ENCODE measurements at places on chromosomes 6 and 20.

GRCh38 chr6:142292166-142292924 is 9.5 kb upstream of the ADGRG6 start:
- no peak for DNase-seq

DNA sequence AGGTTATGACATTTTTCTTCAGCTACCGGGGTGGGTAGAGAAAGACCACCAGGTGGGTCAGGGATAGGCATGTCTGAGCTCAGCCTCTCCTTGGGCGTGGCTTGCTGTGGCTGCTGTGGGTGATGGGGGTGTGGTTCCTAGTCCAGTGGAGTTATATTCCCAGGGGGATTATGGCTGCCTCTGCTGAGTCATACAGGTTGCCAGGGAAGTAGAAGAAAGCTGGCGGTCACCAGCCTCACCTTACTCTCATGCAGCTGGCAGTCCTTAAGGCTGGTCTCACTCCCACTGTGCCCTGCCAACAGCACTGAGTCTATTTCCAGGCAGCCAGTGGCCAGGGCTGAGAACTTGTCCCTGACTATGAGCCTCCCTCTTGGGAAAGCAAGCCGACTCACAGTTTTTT is 130.0 kb downstream of the SCP2D1 start:
- DNase-seq: no peak

DNA sequence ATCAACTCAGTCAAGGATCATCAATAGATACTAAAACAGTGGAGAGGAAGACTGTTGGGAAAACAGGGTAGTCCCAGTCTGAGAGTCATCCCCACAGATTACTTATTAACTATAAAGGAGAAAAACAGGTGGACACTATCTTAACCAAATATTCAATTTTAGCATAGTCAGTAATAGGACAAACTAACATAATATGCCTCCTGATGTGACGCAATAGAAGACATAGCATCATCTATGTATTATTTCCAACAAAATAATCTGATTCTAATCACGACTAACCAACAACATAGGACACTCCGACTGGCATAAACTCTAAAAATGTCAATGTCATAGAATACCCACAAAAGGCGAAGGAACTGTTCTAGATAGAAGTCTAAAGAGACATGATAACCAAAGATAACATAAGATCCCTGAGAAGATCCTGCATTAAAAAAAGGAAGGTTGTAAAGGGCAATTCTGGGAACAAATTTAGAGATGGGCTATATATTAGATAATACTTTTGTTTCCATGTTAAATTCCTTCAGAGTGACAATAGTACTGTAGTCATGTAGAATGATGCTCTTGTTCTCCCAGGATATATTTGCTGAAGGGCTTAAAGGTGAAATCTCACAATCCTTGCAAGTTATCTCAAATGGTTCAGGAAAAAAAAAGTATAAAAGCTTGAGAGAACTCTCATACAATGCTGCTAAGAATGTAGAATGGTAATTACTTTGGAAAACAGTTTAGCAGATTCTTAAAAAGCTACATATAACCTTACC is 28.9 kb downstream of the ILRUN start:
- no peak for DNase-seq

GRCh38 chr20:9260027-9260426 is 191.1 kb downstream of the PLCB4 start:
- DNase-seq: no peak

DNA sequence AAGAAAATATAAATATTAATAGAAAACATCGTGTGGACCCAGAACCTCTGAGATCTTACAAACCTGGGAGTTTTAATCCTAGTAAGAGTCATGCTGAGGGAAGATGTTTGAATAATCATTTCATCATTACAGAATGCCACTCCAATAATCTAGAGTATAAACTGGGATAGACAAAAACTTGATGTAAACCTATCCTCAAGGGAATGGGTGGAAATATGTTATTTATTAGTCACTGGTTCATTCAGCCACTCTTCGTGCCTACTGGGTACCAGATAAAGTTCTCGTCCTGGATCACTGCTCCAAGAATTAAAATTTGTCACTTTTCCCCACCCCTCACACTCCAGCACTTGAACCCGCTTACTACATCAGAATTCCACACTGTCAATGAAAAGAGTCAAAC is 7.7 kb downstream of the HLA-B start:
- no peak for DNase-seq

DNA sequence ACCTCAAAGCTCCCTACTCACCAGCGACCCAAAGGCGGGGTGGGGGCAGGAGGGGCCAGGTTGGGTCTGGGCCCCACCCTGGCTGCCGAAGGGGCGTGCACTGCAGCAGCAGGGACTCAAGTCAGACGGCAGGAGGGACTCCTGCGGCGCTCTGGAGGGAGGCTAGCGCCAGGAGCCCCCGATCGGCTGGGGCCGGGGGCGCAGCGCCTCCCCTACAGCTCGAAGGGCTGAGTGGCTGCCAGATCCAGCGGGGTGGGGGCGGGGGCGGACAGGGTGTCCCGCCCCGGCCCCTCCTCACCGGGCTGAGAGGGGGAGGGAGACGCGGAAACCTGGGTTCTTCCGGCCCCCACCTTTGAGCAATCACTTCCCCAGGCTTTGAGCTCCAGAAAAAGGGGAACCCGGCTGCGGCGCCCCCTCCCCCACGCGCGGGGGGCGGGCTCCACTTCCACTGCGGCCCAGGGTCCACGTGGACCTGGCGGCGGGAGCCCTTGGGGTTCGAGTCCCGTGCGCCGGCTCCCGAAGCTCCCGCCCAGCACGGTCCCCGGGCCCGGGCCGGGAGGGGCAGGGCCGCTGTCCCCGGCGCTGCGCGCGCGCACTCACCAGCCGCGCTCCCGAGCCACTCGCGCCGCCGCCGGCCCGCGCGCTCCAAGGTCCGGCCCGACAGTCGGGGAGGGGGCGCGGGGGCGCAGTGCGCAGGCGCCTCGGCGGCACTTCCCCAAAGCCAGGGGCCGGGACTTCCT is at the start of gene RGS19:
Gene RGS19, minus strand, starts transcription at position 246 of the 740 bp plus-strand sequence. CDS start 2,632 bp downstream, outside the sequence.
- no peak for DNase-seq

GRCh38 chr6:21005816-21006570 is 471.7 kb downstream of the CDKAL1 start:
- DNase-seq: no peak

GRCh38 chr6:36119209-36119608 is 11.1 kb upstream of the MAPK13 start:
- no peak for DNase-seq

DNA sequence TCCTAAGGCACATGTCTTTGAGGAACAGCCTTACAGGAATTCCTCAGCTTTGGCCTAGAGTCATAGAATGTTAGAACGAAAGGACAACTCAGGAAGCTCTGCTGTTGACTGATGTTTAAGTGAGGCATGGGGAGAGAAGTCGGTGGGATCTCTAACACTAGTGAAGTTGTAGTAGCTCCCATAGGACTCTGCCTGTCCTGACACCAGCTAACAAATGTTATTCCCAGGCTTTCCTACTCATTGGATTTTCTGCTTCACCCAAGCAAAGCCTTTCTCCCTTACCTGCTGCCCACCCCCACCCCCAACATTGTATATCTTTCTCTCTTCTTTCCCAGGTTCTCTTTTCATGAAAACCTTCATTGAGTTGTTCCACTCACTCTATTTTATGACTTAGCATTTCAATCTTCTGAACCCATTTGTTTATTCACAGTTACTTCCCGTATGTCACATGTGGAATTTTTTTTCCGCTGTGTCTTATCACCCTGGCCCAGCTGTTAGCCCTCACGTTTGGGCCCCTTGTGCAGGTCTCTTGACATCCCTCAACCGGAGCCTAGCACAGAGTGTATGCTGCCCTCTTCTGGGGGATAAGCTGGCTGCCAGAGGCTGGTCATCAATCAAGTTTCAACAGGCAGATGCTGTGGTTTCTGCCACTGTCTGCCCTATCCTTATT is 39.2 kb upstream of the RNF8 start:
- DNase-seq: no peak

GRCh38 chr6:108690326-108691049 is 129.8 kb downstream of the FOXO3 start:
- no peak for DNase-seq

- no peak for DNase-seq
Observed at GRCh38 chr6:150813993-150814359, 51.5 kb upstream of the MTHFD1L start.

DNA sequence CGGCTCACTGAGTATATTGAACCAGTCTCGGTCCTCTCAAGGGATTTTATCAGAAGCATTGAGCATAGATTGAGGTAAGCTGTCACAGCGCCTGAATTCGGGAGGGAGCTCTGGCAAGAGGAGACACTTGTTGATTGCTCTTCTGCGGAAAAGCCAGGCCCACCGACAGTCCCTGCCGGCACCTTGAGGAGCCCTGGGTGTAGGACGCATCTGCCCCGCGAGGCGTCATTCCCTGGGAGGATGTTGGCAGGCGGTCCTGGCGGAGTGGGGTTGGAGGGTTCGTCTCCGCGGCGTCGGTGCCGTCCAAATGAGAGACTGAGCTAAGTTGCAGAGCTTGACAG is 843 bp downstream of the FBXO9 start:
- DNase-seq: no peak

- no peak for DNase-seq
Observed at GRCh38 chr6:160133441-160134336, 12.1 kb downstream of the SLC22A1 start.

DNA sequence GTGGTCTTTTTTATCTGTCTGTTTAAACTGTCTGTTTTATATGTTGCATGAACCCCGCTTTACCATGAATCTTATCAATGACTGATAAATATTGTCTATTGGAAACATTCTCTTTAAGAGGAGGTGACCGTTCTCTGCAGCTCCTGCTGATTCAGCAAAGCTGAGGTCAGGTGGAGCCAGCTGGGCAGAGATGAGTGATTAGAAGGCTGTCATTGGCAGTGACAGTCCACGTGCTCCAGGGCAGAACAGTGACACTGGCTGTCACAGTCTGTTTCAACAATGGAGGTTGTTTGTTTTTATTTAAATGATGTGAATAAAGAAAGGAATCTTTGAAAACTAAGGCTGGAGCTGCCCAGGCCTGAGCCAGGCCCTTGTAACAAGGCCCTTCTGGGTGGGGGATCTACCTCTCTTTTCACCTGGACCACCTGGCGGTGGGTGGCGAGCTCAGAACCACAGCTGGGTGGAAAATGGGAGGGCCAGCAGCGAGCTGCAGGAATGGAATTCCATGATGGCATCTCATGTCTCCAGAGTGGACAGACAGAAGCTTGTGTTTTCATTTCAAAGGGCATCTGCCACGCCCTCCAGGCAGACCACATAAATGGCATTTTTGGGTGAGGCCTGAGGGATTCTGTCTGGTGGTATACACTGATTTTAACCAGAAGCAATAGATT is 12.6 kb downstream of the SYNJ2 start:
- DNase-seq: no peak

GRCh38 chr6:20129290-20130088 is 82.8 kb downstream of the MBOAT1 start:
- no peak for DNase-seq

- DNase-seq: no peak
Observed at GRCh38 chr6:54697424-54697823, 149.1 kb upstream of the FAM83B start.
